ENCODE measurements at places on chromosomes 2 and 18.

DNA sequence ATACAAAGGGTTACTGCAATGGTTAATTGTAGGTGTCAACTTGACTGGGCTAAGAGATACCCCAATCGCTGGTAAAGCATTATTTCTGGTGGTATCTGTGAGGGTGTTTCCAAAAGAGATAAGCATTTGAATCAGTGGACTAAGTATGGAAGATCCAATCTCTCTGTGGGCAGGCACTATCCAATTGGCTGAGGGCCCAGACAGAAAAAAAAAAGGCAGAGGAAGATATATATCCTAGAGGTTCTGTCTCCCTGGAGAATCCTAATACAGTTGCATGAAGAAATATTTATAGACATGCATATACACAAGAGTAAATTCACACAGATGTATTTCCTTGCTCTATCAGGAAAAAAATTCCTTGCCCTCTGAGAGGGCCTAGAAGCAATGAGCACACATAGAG lies 43.9 kb downstream of the TBC1D8 start:
- DNase-seq, result no peak

DNA sequence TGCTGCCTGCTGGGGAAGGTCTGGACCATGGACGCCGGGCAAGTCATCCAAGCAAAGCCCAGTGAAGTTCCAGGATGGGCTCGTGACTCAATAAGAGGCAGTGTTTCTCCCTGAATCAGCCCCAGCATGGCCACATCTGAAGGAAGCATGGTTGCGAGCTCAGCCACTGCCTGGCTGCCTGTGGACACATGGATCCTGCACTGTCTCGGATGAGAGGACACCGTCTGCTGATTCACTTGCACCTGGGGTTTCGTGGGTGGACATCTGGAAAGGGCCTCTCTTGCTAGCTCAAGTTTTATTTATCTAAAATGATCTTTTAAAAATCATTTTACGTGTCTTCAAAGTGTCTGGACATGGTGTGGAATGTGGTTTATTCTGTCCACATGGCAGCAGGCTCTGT lies 224.8 kb upstream of the FN1 start:
- DNase-seq, result peak; percentile 98

- peak; percentile 19 for DNase-seq
Measured at GRCh38 chr2:207226243-207226642, 60.5 kb upstream of the KLF7 start.

DNA sequence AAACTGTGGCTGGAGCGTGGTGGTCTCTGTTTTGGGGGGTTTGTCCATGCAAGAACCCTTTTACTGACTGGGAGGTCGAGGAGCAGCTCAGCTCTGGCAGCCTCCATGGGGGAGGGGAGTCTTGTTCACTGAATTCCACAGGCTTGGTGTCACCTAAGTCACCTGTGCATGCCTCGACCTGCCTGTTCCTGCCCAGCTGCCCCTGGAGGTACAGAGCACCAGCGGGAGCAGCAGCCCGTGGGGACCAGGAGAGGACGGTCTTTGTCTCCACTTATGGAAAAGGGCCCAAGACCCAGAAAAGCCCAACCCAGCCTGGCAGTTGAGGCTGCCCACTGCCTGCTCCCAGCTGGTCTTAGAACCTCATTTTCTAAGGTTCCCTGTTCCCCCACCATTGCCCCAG lies 168.7 kb upstream of the AGAP1 start:
- DNase-seq, result no peak

- DNase-seq, result no peak
Measured at GRCh38 chr2:72996117-72996502, 75.4 kb downstream of the SFXN5 start.

DNA sequence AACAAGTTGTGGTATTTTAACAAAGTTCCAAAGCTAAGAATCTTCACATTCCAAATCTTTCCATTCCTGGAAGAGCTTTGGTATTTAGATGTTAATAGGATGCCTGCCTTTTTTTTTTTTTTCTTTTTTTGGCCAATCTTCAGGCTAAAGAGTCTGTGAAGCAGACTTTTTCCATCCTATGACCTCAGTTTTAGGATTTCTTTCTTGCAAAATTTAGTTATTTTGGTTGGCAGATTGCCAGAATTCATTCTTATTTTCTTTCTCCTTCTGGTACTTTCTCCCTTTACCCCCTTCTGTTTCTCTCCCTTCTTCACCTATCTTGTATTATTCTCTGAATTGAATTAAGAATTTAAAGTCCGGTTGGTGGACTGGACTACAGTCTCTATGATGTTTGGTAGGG lies 217.8 kb upstream of the REV1 start:
- DNase-seq, result peak; percentile 76

GRCh38 chr18:79404567-79404910 lies 8.8 kb downstream of the NFATC1 start:
- DNase-seq, result no peak

GRCh38 chr18:78727877-78728783 lies 251.5 kb upstream of the SALL3 start:
- no peak for DNase-seq

DNA sequence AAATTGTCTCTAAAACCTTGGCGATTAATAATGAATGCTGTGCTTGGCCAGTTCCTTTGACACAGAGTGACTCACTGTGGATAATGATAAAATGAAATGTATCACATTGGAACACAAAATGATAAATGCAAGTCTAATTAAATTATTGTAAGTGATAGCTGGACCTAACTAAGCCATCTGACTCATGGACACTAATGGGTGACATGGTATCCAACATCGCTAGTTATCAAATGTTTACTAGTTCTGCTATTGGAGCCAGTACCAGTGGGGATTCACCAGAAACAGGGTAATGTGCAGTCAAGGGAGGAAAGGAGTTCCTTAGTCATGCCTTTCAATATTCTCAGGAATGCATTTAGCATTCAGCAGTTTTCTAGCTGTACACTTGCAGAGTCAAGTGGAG lies 736.3 kb upstream of the ACVR2A start:
- DNase-seq, result no peak

DNA sequence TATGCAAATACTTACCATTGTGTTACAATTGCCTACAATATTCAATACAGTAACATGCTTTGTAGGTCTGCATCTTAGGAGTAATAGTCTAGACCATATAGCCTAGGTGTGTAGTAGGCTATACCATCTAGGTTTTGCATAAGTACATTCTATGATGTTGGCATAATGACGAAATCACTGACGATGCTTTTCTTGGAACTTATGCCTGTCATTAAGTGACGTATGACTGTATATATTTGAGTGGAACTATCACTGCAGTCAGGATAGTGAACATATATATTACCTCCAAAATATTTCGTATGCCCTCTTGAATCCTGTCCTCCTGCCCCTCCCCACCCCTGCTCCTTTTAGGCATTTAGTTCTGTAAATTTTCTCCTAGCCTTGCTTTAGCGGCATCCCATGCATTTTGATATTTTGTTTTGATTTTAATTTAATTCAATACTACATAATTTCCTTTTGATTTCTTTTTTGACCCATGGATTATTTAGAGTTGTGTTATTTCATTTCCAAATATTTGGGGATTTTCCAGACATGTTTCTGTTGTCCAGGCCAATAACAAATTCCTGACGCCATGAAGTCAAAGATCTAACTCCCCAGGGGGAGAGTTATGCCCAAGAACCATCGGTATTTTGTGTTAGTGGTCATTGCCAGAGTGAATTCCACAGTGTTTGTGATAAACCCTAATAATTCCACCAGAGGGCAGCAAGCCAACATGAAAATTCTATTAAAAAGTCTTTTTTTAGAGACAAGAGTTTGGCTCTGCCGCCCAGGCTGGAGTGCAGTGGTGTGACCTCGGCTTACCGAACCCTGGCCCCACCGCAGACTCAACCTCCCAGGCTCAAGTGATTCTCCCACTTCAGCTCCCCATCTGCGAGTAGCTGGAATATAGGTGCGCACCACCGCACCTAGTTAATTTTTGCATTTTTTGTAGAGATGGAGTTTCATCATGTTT lies 24.2 kb upstream of the CASP8 start:
- DNase-seq, result peak; percentile 78

DNA sequence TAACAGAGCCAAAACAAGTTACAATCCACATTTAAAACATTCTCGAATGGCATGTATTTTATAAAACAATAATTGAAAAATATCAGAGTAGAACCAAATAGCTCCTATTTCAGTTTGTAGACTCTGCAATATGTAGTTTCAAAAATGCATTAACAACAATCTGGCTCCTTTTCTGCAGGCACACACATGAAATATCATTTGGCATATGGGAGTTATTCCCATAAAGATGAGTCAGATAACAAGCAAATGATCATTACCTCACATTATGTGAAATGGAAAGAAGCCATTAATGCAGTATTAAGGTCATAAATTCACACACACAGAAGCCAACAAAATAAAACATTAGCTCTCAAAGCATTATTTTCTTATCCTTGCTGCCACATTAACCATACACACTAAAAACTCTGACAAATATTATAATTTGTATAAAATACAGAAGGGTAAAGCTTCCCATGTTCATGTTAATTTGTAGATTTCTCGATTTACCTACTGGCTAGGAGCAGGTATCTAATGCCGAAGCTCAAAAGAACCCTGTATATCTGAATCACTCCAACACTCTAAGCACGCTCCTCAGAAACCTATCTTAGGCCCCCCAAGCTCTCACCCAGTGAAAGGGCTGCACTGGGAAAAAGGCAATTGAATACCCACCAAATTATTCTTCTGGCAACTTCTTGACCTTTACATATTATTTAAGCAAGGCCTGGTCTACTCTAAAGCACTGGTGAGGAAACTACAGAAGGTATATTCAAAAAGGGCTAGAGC lies 13.8 kb downstream of the NBAS start:
- DNase-seq, result peak; percentile 6

DNA sequence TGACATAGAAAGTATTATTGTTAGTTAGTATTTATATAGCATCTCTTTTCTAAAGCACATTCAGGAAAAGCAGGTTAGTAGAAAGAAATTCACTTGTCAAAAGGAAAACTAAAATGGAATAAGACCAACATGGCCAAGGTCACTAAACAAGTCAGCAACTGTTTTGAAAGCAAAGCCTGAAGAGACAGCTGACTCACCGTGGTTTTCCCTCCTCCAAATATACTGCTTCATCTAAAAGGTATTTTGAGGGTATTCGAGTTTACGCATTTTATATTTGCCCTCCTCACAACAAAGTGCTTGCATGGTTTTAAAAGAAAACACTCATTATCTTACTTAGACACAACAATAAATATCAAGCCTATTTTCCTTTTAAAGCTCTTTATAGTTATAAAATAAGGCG lies 24.0 kb downstream of the ZNF385B start:
- DNase-seq, result peak; percentile 46

DNA sequence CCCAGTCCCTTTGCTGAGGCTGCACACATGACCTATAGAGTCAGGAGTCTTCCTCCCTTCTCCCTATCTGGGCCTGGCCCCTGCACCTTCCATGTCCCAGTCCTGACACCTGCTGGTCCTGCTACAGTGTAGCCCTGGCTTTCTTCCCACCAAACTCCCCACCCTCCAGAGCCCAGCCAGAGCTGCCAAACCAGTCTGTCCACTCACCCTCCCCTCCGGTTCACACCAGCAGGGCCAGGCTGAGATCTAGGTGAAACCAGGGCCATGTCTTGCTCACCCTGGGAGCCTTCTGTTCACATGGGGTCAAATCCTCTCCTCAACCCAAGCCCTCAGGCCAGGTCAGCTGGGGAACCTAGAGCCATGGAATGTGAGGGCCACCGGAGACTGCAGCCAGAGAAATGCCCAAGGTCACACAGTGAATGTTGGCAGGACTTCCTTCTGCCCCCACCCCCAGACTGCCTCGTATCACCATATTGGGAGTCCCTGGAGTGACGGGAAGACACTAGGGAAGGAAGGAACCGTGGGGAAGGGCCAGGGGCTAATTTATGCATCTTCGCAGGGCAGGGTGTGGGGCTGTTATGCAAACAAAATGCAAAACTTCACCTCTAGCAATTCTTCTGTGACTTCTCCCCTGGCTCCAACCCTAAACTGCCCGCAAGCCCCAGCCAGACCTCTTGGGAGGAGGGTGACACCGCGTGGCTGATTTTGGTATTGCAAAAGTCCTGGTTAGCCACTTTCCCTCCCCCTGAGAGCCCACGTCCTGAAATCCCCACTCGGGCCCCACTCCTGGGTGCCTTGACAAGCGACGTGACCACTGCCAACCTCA lies 14.6 kb downstream of the TNS1 start:
- peak; percentile 68 for DNase-seq

DNA sequence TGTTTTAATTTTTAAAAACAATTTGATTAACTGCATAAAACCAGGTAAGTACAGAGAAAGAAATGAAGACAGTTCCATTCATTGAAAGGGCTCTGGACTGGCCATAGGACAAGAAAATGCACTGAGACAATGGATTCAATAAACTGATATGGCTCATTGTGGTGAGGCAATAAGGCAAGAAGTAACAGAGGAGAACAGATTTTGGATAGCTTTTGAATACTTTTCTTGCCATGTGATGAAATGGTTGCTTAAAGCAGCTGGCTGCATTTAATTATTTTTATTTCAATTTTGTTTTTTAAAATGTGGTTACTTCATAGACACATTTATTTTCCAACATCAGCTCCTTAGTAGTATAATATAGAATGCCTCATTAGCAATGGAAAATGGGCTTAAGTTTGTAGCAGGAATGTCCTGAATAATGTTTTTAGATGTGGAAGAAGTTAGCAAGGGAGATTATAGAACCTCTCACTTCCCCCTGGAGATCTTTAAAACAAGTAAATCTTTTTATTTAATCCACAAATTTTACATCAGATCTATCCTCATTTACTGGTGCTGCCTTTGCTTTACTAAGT lies 646.9 kb upstream of the ZEB2 start:
- DNase-seq, result no peak

GRCh38 chr18:3594760-3595368 lies 144.9 kb downstream of the TGIF1 start:
- peak; percentile 49 for DNase-seq

DNA sequence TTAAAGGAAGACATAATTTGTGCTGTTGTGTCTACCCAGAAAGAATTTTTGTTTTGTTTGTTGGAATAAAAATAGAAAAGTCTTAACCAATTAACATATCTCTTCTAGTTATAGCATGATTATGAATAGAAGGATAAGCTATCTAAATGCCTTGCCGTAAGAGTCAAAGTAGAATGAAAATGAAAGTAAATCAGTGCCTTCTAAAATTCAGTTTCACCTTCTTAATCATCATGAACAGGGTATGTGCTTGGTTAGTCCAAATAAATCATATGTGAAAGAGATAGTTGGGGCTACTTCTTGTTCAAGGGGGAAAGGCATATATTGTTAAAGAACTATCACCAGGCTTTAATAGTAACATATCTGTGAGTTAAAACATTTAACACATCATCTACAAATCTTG lies 91.5 kb downstream of the GULP1 start:
- peak; percentile 24 for DNase-seq

- no peak for DNase-seq
Measured at GRCh38 chr18:51146909-51147308, 50.6 kb downstream of the MEX3C start.

DNA sequence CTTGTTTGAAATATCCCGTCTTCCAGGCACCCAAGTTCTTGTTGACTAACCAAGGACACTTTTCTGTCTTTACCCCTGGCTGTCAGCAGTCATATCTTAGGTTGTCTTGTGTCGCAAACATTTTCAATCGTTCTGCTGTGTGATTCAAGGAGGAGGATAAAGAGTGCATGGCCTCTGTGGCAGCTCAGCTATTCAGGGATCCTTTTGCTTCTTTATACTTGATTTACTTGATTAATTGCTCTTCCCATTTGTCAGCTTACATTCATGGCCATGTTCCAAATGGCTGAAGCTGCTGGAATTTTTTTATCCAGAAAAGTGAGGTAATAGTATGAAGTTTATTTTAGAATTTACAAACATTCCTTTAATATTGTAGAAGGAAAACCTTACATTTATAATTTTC lies 97.3 kb upstream of the FZD5 start:
- peak; percentile 19 for DNase-seq
